ENCODE measurements at places on chromosomes 5 and 9. TPM values are rescaled to one million over a fixed set of nuclear protein-coding genes. Genes with fewer than 3 reads are reported as not detected.
A peak's percentile ranks its signal among the peaks of the same experiment; 100 is the strongest.

- DNase-seq, result no peak
- H3K36me3 ChIP-seq, result no peaks in the 10 kb centered on the region
- no peaks in the 10 kb centered on the region for H3K4me1 ChIP-seq
- peaks cover 3% of the 10 kb centered on the region for H3K27me3 ChIP-seq
Measured at GRCh38 chr9:69431777-69432176, 106.8 kb downstream of the ENTREP1 start.

DNA sequence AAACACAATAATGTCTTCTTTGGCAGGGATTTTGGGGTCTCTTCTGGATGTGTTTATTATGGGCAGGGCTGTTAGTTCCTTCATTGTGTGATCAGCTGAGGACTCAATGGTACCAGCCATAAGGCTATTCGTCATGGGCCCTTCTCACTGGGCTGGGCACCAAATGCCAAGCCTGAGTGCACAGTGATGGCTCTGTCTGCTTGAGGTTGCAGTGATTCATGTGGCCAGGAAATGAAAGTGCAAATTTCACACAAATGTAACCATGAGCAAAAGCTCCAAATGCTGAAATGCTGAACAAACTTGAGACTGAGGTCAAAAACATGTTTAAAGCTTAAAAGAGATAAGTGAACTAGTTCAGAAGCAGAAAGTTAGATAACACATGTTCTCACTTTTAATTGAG, 191.0 kb downstream of the TARS1 start:
- H3K4me3 ChIP-seq, result no peak overlapping the region
- peak; percentile 76 for DNase-seq
- no peaks in the 10 kb centered on the region for H3K27me3 ChIP-seq
- no peaks in the 10 kb centered on the region for H3K36me3 ChIP-seq

DNA sequence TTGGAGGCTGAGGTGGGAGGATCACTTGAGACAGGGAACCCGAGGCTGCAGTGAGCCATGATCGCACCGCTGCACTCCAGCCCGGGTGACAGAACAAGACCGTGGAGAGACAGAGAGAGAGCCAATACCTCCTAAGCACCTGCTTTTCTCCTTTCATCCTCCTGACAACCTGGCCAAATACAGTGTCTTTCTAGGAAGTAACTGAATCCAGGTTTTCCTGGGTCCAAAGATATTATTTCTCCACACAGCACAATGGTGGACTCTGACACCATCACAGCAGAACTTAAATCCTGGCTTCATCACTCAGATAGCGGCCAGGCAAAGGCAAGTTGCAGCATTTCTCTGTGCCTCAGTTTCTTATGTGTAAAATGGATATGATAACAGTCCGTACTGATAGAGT, 21.9 kb downstream of the DUSP1 start:
- no peak overlapping the region for H3K27ac ChIP-seq
- no peaks in the 10 kb centered on the region for H3K27me3 ChIP-seq
- H3K36me3 ChIP-seq, result no peaks in the 10 kb centered on the region

- H3K4me1 ChIP-seq, result no peaks in the 10 kb centered on the region
- H3K36me3 ChIP-seq, result no peaks in the 10 kb centered on the region
- H3K27ac ChIP-seq, result no peak overlapping the region
- no peaks in the 10 kb centered on the region for H3K27me3 ChIP-seq
- no peak for DNase-seq
Measured at GRCh38 chr5:172823840-172824362, 10.2 kb upstream of the ERGIC1 start.

DNA sequence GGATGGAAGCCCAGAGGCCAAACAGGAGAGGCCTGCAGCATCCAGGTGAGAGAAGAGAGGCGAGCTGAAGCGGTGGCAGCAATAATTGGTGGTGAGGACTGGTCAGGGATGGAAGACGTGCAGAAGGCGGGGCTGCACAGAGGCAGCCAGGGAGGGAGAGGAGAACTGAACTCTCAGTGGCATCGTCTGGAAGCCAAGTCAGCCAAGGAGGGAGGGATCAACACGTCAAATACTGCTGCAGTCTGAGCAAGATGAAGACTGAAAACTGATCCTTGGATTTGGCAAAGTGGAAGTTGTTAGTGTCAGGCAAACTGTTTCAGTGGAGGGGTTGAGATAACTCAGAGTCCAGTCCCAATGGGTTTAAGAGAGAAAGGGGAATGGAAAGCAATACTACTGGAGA, 145.4 kb downstream of the CDK5RAP2 start:
- no peak for DNase-seq
- H3K27me3 ChIP-seq, result no peaks in the 10 kb centered on the region
- H3K4me3 ChIP-seq, result no peak overlapping the region
- H3K36me3 ChIP-seq, result peaks cover 10% of the 10 kb centered on the region
- no peaks in the 10 kb centered on the region for H3K4me1 ChIP-seq
- no peak overlapping the region for H3K27ac ChIP-seq

SHROOM1 gene
- 3.2 TPM for total RNA-seq

SOX30 gene
- 0.11 TPM for total RNA-seq

LCN12 gene
- 0.64 TPM for total RNA-seq

SLC27A6 gene
- not detected for total RNA-seq

COL5A1 gene
- total RNA-seq, result 0.13 TPM
